ENCODE measurements at places on chromosomes 16 and 17.

- DNase-seq = no peak
Observed at GRCh38 chr17:4938688-4939545, 929 bp downstream of the SLC25A11 start.

- DNase-seq = no peak
Observed at GRCh38 chr16:86471896-86472295, 38.4 kb upstream of the FOXF1 start.

DNA sequence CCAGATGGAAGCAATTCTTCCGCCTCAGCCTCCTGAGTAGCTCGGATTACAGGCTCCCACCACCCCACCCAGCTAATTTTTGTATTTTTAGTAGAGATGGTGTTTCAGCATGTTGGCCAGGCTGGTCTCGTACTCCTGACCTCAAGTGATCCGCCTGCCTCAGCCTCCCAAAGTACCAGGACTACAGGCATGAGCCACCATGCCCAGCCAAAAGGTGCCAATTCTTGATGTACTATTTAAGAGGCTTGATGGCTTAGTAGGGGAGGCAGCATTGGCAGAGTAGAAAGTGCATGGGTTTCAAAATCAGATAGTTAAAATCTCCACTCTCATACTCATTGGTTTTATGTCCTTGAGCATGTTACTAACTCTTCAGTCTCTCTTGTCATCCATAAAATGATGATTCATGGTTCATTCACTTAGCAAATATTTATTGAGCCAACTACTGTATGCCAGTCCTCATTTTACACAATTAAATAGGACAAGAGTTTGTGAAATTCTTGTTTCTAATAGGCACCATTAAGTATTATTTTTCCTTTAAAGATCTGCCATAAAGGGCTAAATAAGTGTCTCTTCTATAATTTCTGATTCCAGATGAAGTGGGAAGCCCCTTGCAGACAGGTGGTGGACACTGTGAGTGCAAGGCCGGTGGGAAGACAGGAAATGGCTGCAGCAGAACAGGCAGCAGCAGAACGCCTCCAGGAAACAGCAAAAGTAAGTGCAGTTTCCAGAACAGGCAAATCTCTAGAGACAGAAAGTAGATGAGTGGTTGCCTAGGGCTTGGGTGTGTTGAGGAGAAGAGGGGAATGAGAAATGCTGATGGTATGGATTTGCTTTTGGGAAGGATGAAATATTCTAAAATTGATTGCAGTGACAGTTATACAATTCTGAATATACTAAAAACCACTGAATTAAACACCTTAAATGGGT, 8.2 kb upstream of the RPL27 start:
- no peak for DNase-seq

DNA sequence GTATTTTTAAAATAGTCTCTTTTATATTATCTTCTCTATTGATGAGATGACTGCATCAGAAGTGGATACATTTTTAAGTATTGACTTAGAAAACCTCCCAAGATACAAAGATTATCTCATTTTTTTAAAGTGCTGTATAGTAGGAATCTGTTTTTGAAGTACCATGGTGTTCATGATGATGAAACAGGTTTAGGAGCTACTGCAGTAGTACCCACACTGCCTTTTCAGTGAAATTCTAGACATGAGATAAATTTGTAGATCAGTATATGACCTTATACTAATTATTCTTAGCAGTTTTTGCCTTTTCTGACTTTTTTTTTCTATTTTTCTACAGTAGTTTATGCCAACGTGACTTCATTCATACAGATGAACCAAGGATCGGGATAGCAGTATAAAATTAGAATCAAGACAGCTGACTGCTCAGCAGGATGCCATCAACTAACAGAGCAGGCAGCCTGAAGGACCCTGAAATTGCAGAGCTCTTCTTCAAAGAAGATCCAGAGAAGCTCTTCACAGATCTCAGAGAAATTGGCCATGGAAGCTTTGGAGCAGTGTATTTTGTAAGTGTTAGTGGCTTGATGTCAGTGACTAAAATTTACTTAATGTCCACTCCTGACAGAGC, 61.1 kb downstream of the TAOK1 start:
- no peak for DNase-seq

GRCh38 chr17:259341-259976, 78.0 kb upstream of the DOC2B start:
- no peak for DNase-seq
